RPMI8226 (cell line): ENCODE measurements at places on chromosomes 1 and 21.

GRCh38 chr1:208069317-208069716 lies 158.4 kb upstream of the CD34 start:
- DNase-seq: no peak

DNA sequence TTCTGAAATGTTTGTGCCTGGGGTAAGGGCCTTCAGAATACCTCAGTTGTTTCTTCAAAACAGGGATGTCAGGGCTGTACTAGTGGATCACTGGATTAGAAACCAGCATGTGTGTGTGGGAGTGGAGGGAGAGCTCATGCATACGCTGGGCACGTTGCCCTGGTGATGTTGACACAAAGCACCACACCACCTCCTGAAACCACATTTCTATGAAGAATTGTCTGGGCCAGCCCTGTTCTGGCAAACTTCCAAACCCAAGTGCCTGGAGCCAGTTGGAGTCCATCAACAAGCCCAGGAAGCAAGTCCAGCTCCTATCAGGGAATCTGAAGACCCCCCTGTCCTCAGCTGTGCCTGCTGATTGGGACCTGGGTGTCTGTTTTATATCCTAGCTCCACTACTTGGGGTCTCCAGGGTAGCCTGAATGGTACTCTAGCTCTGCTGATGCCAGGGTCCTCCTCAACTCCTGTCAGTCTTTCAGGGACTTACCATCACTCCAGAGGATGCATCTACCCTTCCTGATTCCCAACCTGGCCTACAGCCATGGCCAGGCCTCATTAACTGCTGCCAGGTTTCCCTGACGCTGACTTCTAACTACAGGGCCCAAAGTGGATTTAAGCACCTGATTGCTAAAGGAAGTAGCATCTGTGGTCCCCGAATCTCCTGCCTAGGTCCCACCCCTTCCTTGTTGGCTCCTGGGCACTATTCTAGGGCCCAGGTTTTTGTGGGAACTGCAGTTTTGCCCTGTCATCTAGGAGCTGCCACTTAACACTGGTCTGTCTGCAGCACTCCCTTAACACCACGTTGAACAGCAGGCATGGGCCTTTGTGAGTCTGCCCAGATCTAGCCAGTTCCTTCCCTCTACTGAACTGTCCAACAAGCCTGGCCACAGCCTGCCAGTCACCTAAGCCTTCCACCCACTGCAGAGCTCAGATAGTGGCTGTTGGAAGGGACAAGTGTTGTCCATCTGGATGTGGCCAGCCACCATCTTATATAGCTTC lies 45.5 kb downstream of the LPAR3 start:
- DNase-seq: peak; percentile 17

DNA sequence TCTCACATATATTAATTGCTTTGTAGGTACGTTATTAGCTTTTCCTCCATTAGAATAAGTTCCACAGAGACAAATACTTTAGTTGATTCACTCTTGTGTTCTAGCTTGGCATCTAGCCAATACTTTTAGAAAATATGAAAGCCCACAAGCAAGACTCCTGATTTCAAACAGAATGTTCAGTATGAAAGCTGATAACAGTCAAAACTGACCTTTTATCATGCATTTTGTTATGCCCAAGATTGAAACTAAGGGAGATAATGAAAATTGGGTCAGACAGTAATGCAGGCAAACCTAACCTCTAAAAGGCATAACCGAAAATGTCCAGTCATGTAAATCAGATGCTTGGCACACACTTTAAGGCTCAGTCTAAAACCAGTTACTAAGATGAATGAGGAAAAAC lies 61.7 kb downstream of the ERICH3 start:
- no peak for DNase-seq

- no peak for DNase-seq
Observed at GRCh38 chr1:232622981-232623380, 7.0 kb downstream of the SIPA1L2 start.

GRCh38 chr1:166086113-166086883 lies 80.5 kb downstream of the FAM78B start:
- DNase-seq: no peak

- no peak for DNase-seq
Observed at GRCh38 chr1:164361927-164362326, 197.1 kb upstream of the PBX1 start.

- peak; percentile 74 for DNase-seq
Observed at GRCh38 chr1:2415801-2416208, 3.4 kb upstream of the PEX10 start.

DNA sequence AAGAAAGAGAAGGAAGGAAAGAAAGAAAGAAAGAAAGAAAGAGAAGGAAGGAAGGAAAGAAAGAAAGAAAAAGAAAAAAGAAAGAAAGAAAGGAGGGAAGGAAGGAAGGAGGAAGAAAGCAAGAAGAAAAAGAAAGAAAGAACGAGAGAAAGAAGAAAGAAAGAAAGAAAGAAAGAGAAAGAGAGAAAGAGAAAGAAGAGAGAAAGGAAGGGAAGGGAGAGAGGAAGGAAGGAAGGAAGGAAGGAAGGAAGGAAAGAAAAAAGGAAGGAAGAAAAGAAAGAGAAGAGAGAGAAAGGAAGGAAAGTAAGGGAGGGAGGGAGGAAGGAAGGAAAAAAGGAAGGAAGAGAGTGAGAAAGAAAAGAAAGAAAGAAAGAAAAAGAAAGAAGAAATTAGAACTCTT lies 95.4 kb upstream of the ZNF281 start:
- DNase-seq: no peak

GRCh38 chr21:34730194-34730593 lies 61.4 kb downstream of the CLIC6 start:
- DNase-seq: no peak

DNA sequence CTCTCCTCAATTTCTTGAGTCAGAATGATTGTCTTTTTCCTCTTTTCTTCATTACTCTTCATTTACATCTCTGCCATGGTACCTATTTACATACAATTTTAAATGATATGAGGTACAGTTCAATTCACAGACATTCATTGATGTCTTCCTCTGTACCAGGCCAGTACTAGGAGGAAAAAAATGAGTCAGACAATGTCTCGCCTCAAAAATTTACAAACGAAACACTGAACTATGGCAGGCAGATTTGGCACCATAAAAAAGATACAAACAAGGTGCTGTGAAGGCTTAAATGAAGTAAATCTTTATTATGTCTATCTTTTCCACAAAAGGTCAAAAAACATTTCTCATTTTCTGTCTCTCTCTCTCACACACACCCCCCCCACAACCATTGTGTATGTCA lies 71.0 kb downstream of the RGS13 start:
- DNase-seq: no peak

- DNase-seq: no peak
Observed at GRCh38 chr1:20999525-21000244, 177.0 kb downstream of the EIF4G3 start.

- DNase-seq: no peak
Observed at GRCh38 chr1:15110867-15111230, 42.7 kb upstream of the TMEM51 start.

DNA sequence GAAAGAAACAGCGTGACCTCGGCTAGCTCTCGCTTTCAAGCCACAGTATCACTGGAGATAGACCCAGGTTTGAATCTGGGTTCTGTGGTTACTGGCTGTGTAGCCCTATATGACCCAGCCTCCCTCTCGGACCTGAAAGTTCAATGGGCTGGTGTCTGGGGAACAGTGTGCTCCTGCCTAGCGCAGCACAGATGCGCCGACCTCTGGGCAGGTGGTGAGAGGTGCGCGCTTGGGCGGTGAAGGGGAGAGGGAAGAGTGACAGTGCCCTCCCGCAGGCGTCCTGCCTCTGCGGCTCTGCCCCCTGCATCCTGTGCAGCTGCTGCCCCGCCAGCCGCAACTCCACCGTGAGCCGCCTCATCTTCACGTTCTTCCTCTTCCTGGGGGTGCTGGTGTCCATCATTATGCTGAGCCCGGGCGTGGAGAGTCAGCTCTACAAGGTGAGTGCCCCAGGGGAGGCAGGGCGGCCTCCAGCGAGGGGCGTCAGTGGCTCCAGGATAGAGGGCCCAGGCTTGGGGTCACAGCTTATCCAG lies 10.5 kb downstream of the SERINC2 start:
- peak; percentile 95 for DNase-seq

GRCh38 chr1:223674119-223674890 lies 8.8 kb upstream of the CAPN8 start:
- no peak for DNase-seq

DNA sequence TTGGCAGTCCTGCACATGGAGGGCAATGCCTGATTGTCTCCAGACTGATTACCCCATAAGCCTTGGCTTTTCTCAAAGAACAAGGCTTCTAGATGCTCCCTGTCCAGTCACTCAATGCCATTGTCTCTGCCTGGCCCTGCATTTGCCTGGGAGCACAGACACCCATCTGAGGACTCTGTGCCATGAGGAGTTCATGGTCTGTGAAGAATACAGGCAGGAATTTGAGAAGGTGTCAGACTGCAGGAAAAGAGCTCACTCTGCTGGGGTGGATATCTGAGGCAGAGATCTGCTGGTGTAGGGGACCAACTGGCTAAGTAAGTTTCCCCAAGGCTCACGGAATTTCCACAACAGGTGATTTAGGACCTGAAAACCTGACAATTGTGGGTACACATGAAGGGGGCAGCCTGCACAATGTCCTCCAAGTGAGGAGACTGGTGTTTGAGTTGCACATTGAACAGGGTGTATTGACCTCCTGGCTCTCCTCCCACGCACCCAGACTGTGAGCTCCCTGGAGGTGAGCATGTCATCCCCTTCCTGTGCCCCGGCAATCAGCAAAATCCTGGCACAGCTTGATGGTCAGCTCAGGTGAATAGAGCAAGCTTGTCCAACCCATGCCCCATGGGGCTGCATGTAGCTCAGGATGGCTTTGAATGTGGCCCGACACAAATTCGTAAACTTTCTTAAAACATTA lies 829 bp downstream of the CYP4A22 start:
- no peak for DNase-seq

GRCh38 chr1:58850636-58851035 lies 66.8 kb upstream of the JUN start:
- DNase-seq: no peak

DNA sequence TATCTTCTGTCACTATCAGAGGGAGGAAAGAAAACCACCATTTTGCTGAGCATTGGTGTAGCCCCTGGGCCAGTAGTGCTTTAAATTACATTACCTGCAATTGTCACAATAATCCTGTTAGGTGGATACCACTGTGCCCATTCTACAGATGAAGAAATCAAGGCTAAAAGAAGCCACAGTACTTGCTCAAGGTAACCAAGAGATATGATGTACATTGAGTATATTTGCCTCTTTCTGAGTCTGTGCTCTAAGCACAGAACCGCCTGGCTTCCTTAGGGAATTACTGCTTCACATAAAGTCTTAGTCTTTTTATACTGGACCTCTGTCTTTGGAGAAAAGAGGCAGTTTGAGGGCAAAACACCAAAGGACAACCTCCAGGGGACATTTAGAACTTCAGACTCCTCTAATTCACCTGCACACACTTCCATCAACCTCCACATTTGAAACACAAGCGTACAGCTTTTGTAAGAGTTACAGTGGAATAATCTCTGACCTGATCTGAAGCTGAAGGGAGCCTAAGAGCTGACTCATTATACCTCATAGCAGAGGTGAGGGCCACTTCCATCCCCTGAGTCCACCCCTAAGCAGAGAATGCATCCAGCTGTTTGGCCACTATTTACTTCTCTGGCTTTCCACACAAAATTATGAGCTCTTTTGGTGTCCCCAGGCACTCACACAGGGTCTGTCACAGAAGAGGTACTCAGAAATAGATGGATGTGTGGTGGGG lies 61.8 kb downstream of the PLPP3 start:
- DNase-seq: no peak

GRCh38 chr1:6857831-6858230 lies 72.6 kb downstream of the CAMTA1 start:
- no peak for DNase-seq

DNA sequence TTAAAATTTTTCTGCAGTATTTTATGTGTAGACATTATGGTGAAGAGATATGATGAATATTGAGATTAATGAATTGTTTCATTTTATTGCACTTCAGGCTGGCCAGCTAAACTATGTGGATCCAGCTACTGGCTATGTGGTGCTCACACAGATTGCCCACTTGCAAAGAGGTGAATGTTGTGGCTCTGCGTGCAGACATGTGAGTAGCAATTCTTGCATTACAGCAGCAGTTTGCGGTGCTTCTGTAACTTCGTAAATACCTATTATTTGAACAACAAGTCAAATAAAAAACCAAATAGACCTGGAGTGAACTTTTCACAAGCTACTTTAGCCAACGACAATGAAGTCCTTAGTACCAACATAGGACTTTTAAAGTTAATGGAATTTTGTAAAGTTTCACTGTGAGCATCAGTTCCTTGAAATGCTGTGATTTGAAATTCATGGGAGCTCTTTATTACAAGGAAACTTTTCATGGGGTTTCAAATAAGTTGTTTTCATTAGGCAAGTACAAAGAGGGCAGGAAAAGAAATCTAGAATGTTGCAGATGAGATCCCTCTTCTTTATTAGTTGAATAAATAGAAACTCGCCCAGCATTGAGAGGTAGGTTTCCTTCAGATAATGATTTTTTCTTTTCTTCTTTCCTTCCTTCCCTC lies 3.4 kb downstream of the C1orf53 start:
- no peak for DNase-seq

GRCh38 chr1:235892202-235892601 lies 25.5 kb upstream of the LYST start:
- DNase-seq: no peak

DNA sequence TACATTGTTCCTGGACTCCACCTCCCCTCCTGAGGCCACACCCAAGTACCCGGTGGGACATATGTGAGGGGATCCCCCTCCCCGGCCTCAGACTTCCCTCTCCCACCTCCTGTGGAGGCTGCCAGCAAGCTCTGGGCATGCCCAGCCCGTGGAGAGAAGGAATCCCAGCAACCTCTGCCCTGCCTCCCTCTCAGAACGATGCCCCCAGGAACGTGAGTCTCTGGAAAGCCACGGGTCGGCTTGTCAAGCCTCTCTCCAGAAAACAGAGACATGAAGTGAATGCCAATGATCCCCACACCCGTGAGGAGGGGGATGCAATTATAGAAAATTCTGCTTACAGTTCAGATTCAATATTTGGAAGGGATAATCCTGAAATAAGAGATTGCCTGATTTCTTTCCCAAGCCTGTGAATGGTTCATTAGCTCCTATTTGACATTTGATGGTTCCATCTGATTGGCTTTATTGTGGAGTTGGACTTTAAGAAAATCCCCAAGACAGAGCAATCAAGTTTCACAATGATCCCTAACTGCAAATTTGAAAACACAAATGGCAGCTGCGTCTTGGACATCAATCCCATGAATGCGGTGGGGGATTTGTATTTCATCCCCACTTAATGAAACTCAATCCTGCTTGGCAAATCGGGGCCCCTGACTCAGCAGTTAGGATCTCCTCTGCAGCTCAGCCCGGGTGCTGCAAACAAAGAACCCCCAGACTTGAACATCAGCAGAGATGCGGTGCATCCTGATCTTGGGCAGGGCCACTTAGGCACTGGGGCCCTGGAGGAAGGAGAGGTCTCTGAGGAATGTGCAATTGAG lies 9.1 kb upstream of the GUCA2B start:
- DNase-seq: no peak

DNA sequence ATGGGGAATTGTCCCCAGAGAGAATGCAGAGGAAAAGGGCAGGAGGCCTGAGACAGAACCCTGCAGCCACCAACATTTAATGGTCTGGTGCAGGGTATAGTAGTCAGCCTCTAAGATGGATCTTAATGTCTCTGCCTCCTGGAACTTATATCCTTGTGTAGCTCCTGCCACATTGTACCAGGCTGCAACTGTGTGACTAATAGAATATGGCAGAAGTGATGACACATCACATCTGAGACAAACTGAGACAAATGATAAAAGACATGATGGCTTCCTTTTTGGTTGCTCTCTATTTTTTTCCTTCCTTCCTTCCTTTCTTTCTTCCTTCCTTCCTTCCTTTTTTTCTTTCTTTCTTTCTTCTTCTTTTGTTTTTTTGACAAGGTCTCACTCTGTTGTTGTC lies 37.1 kb upstream of the CYP4B1 start:
- DNase-seq: no peak

- no peak for DNase-seq
Observed at GRCh38 chr21:45156459-45156858, 82.1 kb downstream of the ADARB1 start.
